ENCODE measurements at places on chromosomes 7 and 10. TPM values are rescaled to one million over a fixed set of nuclear protein-coding genes. Genes with fewer than 3 reads are reported as not detected.

- H3K36me3 ChIP-seq, result peaks cover 5% of the 10 kb centered on the region
- H3K4me1 ChIP-seq, result no peaks in the 10 kb centered on the region
- DNase-seq, result no peak
- H3K27me3 ChIP-seq, result no peaks in the 10 kb centered on the region
- no peak overlapping the region for H3K27ac ChIP-seq
Observed at GRCh38 chr10:7389844-7390243, 21.0 kb downstream of the SFMBT2 start.

The GRM8 gene
- total RNA-seq, result not detected

The TRIM74 gene
- not detected for total RNA-seq

- no peak overlapping the region for H3K4me3 ChIP-seq
- H3K27me3 ChIP-seq, result no peaks in the 10 kb centered on the region
- no peaks in the 10 kb centered on the region for H3K4me1 ChIP-seq
Observed at GRCh38 chr10:90167174-90168064, 466.0 kb downstream of the KIF20B start.

DNA sequence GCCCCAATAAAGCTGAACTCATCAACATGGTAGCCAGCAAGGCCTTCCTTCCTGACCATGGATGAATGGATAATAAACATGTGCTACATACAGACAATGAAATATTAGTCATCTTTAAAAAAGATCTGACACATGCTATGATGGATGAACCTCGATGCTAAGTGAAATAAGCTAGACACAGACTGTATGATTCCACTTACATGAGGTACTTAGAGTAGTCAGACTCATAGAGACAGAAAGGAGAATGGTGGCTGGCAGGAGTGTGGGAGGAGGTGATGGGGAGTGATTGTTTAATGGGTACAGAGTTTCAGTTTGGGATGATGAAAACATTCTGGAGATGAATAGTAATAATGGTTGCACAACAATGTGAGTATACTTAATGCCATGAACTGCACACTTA is 114.1 kb upstream of the SORCS3 start:
- no peak overlapping the region for H3K27ac ChIP-seq
- H3K4me1 ChIP-seq, result no peaks in the 10 kb centered on the region
- H3K4me3 ChIP-seq, result no peak overlapping the region
- no peaks in the 10 kb centered on the region for H3K36me3 ChIP-seq
- H3K27me3 ChIP-seq, result peaks cover 9% of the 10 kb centered on the region

The EPDR1 gene
- total RNA-seq, result not detected

The SHOC2 gene
- total RNA-seq, result 50.0 TPM

- no peak overlapping the region for H3K27ac ChIP-seq
- H3K36me3 ChIP-seq, result no peaks in the 10 kb centered on the region
- no peak for DNase-seq
- peaks cover 2% of the 10 kb centered on the region for H3K27me3 ChIP-seq
Observed at GRCh38 chr10:10902951-10903350, 114.7 kb upstream of the CELF2 start.

GRCh38 chr7:89695241-89695640 is 459.0 kb upstream of the STEAP1 start:
- H3K4me1 ChIP-seq, result no peaks in the 10 kb centered on the region
- H3K27me3 ChIP-seq, result no peaks in the 10 kb centered on the region
- no peak overlapping the region for H3K27ac ChIP-seq
- peaks cover 7% of the 10 kb centered on the region for H3K36me3 ChIP-seq

The CNTNAP2 gene
- total RNA-seq, result not detected

DNA sequence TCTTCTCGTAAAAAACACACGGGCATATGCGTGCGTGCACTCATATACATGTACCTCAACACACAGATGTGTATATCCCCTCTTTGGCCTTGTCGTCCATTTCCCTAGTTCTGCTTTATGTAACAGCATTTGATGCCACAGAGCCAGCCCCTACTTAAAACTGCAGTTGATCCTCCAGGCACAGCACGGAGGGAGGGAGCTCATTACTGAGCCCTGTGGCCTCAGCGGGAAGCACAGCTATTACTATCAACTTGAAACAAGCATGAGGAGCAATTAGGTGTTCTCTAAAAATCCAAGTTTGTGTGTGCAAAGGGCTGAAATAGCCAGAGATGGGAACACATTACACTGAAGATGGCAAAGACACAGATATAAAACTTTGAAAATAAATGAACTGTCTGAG is 580.9 kb downstream of the GLRX3 start:
- peaks cover 7% of the 10 kb centered on the region for H3K36me3 ChIP-seq
- no peaks in the 10 kb centered on the region for H3K4me1 ChIP-seq
- no peak overlapping the region for H3K4me3 ChIP-seq
- no peaks in the 10 kb centered on the region for H3K27me3 ChIP-seq

DNA sequence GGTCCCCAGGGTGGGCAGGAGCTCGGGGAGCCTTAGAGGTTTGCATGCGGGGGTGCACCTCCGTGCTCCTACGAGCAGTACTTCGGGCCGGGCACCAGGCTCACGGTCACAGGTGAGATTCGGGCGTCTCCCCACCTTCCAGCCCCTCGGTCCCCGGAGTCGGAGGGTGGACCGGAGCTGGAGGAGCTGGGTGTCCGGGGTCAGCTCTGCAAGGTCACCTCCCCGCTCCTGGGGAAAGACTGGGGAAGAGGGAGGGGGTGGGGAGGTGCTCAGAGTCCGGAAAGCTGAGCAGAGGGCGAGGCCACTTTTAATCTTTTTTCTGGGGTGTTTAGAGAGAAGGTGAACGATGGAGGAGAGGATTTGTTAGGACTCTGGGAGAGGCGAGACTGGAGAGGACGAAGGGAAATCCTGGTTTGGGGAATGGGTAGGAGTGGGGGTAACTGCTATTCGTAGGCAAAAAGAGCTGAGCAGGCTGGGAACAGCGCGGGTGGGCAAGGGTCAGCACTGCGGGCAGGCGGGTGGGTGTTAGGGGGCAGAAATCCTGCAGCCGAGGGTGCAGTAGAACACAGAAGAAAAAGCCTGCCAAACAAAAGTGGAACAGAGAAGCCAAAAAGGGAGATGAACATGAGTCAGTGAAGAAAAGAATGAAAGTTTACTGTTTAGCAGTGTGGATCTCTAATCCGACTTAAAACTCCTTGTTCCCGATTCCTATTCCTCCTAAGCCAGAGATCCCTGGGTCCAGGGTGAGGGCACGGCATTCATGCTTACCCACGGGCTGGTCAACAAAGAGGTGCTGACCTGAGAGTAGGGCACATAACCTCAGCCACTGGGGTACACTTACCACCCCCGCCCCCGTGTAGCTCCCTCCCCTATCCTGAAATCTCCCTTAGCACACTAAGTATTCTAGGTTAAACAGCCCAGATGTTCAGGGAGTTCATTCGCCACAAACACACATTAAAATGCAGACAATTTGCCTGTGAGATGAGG is 26.9 kb downstream of the PRSS2 start:
- peaks cover 8% of the 10 kb centered on the region for H3K4me1 ChIP-seq
- H3K36me3 ChIP-seq, result no peaks in the 10 kb centered on the region
- H3K27me3 ChIP-seq, result peaks cover 48% of the 10 kb centered on the region
- peak overlapping the region; percentile 78 for H3K4me3 ChIP-seq

DNA sequence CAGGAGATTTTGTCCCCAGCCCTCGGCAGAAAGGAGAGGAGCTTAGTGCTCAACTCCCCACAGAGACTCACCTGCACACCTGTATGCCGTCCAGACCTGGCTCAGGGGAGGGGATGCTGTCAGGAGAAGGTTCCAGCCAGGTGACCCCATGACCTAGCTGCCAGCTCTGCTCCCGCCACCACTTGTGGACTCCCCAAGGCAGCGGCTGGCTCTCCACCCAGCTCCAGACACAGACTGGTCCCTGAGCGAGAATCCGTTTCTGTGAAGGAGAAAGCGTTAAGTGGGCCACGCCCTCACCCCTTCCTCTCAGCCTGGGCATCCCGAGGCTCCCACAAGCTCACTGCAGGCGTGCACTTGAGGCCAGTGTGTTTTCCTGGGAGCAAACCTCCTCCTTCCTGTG is 76.4 kb downstream of the RGS10 start:
- no peak for DNase-seq
- no peak overlapping the region for H3K27ac ChIP-seq
- H3K36me3 ChIP-seq, result peaks cover 11% of the 10 kb centered on the region
- no peak overlapping the region for H3K4me3 ChIP-seq
- H3K27me3 ChIP-seq, result peaks cover 23% of the 10 kb centered on the region

The IDI2 gene
- total RNA-seq, result not detected

- no peak overlapping the region for H3K27ac ChIP-seq
- DNase-seq, result no peak
- H3K36me3 ChIP-seq, result no peaks in the 10 kb centered on the region
- H3K27me3 ChIP-seq, result peaks cover 4% of the 10 kb centered on the region
Observed at GRCh38 chr7:135523146-135523545, 13.2 kb upstream of the CNOT4 start.

- peaks cover 3% of the 10 kb centered on the region for H3K27me3 ChIP-seq
- H3K4me1 ChIP-seq, result peaks cover 7% of the 10 kb centered on the region
- H3K27ac ChIP-seq, result no peak overlapping the region
- no peaks in the 10 kb centered on the region for H3K36me3 ChIP-seq
- no peak for DNase-seq
- H3K4me3 ChIP-seq, result no peak overlapping the region
Observed at GRCh38 chr10:43287056-43288007, 20.5 kb upstream of the RASGEF1A start.

The TIMM23 gene
- total RNA-seq, result 95.9 TPM

The OR2A7 gene
- not detected for total RNA-seq
